ENCODE measurements at places on chromosomes 6 and 20.

DNA sequence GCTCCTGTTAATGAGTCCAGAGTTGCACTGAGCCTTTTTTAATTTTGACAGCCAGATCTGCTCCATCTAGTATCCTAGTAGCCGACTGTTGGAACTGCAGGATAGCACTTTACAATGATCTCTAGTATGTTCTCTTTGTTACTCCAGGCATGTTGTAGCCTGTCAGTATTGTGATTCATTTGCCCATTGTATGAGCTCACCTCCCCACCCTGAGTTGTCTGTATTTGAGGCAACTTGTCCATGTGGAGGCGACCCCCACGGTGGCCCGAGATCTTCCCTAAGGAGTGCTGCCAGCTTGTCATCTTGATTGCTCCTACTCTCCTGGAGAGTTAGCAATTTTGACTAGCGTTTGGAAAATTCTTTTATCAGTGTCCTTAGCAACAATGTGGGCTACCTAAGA, 67.2 kb downstream of the DHX35 start:
- no peak for DNase-seq

DNA sequence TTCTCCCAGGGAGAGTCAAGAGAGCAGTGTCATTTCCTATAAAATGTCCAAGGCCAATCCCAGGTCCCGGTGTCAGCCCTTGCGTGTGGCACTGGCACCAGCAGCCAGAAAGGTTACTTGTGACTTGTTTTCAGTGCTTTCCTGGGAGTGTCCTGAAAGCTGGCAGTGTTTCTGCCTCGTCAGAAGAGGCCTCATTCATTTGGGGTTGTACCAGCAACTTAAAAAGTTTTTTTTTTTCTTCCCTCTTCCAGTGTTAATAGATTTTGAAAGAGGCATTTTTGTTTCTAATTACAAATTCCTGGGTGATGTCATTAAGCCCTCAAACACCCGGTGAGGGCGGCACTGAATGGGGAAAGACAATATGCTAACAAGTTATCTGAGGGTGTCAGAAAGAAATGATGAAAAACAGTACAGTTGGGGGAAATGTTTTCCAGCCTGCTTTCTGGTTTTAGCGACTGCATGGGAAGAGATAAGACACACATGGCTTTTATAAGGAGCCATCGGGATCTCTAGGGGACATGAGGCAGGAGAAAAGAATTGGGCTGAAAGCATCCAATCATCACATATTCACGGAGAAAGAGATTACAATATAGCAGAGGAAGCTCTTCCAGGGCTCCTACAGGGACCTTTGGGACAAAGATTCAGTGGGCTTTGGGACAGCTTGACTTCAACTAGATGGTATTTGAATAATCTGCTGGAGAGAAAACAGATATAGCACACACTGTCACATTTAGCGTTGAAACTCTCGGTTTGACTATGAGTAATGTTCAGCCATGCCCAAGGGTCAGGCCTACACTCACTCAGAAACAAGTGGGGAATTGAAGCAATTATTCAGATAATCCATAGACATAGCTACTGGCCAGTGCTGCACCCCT, 153.0 kb downstream of the BCAS1 start:
- no peak for DNase-seq

- DNase-seq = no peak
Measured at GRCh38 chr6:133248241-133249001, 7.3 kb downstream of the EYA4 start.

- no peak for DNase-seq
Measured at GRCh38 chr20:19885939-19886660, 128.0 kb downstream of the RIN2 start.

DNA sequence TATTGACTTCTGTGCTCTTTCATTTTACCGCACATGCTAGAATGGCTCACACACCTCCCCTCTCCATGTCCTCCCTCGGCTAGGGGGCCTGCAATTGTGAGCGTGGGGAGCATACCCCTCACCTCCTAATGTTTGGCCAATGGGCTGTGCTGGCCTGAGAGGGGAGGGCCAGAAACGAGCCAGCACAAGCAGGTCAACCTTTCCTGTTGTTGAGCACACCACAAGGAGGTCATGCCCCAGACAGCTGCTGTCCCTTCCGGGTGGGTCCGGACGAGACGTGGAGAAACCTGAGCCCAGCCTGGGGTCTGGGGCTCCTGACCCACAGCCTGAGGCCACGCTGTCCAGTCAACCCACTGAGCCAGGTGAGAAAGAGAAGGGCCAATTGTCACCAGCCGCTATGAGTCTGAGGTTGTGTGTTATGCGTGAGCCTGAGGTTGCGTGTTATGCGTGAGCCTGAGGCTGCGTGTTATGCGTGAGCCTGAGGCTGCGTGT, 77.4 kb downstream of the TTLL2 start:
- DNase-seq = no peak

DNA sequence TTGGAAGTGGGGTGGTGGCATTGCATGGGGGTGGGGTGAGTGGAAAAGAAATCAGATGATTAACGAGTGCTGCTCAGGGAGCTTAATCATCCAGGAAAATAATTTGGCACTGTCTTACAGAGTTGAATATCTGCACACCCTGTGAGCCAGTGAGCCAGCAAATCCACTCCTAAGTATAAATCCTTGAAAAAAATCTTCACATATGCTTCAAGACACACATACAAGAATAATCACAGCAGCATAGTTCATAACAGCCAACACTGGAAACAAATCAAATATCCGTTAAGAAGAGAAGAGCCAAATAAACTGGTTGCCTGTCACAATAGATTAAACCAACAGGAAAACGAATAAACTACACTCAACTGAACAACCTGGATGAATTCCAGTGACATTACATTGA, 62.8 kb downstream of the SAMD3 start:
- DNase-seq = no peak

DNA sequence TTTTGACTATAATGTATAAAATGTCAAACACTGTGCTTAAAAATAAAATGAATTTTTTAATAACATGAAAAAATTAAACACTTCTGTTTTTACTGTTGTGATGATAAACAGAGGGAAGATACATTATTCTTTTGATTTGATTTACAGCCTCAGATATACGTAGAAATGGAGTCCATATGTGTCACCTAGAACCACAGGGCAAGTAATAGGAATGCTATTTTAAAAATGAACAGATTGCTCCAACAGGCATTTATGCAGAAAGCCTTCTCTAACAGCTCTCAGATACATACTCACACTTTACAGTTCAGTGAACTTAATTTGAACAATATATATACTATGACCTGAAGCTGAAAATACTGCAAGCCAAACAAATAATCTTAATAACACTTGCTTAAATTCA, 1551.0 kb downstream of the GRIK2 start:
- DNase-seq = no peak

DNA sequence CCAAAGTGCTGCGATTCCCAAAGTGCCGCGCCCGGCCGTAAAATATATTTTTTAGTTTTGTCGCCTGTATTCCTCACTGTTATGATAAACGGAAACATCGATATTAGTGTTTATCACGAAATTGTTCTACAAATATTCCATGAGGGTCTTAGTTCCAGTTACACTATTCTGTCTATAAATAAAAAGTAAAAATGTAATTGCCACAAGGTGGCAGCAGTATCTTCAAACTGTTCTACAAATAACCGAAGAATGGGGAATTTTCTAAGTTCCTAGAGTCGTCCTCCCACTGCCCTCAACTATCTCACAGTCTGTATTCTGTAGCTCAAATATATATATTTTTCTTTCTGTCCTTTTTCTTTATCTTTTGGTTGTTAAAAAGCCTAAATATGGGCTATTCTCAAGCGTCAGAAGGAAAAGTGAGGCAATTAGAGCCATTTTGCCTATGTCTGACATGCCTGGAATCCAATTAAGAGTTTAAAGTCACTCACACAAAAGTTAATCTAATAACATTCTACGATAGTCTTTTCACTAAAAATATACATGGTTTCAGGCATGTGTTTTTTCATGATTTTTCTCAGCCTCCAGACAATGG, 14.2 kb upstream of the FAM162B start:
- no peak for DNase-seq

GRCh38 chr20:52643034-52643433, 329.1 kb upstream of the TSHZ2 start:
- no peak for DNase-seq

GRCh38 chr6:125212377-125212776, 58.8 kb downstream of the TPD52L1 start:
- no peak for DNase-seq

DNA sequence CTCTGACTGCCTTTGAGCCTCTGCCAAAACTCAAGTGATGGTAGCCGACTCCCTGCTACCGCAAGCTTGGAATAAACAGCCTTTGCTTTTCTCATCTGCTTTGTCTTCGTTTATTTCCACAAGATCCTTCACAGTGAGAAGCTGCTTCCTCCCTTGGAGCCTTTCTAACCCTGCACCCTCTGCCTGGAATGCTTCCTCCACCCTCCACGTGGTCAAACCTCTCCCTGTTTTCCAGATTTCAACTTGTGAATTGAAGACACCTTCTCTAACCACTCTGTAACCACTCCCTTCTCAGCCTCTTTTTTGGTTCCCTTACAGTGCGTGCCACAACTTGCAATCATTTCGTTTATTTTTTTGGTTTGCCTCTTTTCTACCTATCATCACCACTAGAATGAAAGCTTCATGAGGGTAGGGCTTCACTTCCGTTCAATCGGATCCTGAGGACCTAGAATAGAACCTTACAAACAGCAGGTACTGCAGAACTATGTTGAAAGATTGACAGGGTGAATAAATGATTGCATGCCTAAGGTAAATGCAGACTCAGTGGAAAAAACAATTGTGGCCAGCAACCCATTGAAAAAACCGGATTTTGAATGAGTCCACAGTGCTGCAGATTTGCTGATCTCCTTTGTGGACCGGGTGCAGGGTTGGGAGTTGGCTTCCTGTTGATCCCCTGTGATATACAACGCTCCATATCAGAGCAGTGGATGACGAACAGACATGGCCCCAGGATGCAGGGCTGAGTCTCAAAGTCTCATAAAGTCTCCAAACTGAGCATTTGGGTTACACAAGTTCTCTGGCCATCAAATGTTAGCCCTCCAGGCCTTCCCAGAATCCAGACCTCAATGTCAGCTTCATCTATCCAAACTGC, 51.0 kb upstream of the HIVEP1 start:
- no peak for DNase-seq

- peak; percentile 18 for DNase-seq
Measured at GRCh38 chr6:71107911-71108420, 151.1 kb upstream of the B3GAT2 start.
